ENCODE measurements at places on chromosomes 16 and 17. TPM values are rescaled to one million over a fixed set of nuclear protein-coding genes. Genes with fewer than 3 reads are reported as not detected.

- no peak for DNase-seq
Measured at GRCh38 chr16:15976225-15976812, 26.9 kb downstream of the ABCC1 start.

DNA sequence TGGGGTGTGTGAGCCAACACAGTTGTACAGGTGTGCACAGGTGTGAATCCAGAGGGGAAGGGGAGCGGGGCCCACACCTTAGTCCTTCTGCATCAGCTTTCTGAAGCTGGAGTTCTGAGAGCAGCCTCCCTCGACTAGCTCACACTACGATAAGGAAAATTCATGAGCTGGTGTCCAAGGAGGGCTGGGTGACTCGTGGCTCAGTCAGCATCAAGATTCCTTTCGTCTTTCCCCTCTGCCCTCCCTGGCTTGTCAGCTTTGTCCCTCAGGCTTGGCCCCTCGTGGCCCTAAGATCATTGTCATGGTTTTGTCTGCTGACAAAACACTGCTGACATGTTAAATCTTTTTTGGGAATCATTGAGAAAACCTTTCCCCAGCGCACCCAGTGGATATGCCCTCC is 47.5 kb downstream of the OR1D5 start:
- DNase-seq = no peak

DNA sequence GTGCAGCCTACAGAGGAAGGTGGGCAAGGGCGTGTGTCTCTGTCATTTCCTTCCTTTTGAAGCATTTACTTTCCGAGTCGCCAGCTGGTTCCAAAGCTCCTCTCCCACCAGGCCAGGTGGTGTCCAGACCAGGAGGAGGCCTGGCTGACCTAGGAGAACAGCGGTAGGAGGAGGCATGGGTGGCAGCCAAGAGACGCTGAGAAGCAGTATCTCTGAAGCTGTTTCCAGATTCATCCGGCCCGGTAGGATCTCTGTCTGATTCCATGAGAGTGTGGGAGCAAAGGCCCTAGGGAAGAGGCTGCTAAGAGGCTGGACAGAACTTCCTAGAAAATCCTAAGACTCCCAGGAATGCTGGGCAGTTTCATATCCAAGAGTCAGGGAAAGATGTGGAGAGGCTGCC is 20.3 kb downstream of the MEOX1 start:
- no peak for DNase-seq

DNA sequence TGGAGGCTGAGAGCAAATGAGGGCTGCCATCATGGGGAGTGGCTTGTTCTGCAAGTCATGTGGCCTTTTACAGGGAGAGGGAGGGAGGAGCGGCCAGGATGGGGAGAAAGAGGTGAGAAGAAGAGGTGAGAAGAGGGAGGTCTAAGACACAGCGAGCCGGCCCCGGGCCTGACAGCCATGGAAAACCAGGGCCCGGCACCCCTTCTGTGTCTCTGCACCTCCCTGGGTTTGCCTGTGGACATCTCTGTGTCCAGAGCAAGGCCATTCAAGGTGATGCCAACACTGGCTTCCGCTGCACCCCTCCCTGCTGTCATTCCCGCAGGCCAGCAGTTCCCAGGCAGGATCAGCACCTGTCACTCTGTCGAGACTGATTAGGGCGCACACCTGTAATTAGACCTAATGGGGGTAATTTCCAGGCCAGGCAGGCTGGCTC is 75.6 kb downstream of the MGAT5B start:
- no peak for DNase-seq

DNA sequence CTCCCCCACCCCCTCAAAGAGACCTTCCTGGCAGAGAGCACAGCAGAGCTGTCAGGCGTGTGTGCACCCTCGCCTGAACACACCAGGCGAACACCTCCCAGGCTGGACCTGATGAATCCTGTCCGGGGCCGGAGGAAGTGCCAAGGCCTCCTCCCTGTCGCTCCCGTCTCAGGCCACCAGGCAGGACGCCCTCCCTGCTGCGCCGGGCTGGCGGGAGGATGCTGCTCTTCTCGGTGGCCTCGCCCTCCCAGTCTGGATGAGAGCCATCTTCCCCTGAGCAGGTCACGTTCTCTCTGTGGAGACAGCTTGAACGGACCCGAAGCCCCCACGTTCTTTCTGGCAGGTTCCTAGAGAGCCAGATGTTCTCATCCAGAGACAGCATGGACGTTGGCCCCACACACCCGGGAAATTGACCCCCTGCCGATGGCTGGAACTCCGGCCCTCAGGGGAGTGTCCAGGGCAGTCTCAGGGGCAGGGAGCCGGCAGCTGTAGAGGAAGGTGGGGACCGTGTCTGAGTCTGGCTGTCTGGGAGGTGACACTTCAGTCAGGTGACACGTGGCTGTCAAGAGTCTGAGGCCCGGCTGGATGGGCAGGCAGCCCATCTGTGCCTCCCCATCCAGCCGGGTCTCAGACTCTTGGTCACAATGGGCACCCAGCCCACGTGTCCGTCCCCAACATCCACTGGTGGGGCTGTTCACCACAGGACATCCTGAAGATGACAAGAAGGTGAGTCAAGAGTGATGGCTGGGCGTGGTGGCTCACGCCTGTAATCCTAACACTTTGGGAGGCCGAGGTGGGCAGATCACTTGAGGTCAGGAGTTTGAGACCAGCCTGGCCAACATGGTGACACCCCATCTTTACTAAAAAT is 5.0 kb upstream of the TIMP2 start:
- no peak for DNase-seq

- no peak for DNase-seq
Measured at GRCh38 chr16:73565925-73566324, 518.0 kb upstream of the ZFHX3 start.

- no peak for DNase-seq
Measured at GRCh38 chr16:73025856-73026210, 22.1 kb downstream of the ZFHX3 start.

- no peak for DNase-seq
Measured at GRCh38 chr16:74747716-74748615, 26.7 kb downstream of the FA2H start.

Gene SLX1B
- 80.3 TPM for total RNA-seq

Data from activated CD4-positive, alpha-beta memory T cell treated with anti-CD3 and anti-CD28 coated beads, Interleukin-2, amount 10 ng/mL, durations not matched to agents 7 days and 5 days (primary cell).